Fibroblast of lung (primary cell): ENCODE measurements at places on chromosomes 3 and 15. TPM values are rescaled to one million over a fixed set of nuclear protein-coding genes. Genes with fewer than 3 reads are reported as not detected.

Gene FMN1
- total RNA-seq = 27.7 and 43.8 TPM in 2 replicates

Gene ERICH6
- under 0.01 TPM in 1 of 2 replicates, not detected in the other for total RNA-seq

- peaks cover 3% of the 10 kb centered on the region for H3K4me1 ChIP-seq
- H3K27me3 ChIP-seq = no peaks in the 10 kb centered on the region
- no peaks in the 10 kb centered on the region for H3K36me3 ChIP-seq
- no peak overlapping the region for H3K4me3 ChIP-seq
- peak; percentile 75 for DNase-seq
- peak overlapping the region; percentile 32 for H3K27ac ChIP-seq
These were observed 325.0 kb downstream of the RBMS3 start for GRCh38 chr3:29605845-29606244.

Gene ALDH1L1
- total RNA-seq = not detected in 2 replicates

DNA sequence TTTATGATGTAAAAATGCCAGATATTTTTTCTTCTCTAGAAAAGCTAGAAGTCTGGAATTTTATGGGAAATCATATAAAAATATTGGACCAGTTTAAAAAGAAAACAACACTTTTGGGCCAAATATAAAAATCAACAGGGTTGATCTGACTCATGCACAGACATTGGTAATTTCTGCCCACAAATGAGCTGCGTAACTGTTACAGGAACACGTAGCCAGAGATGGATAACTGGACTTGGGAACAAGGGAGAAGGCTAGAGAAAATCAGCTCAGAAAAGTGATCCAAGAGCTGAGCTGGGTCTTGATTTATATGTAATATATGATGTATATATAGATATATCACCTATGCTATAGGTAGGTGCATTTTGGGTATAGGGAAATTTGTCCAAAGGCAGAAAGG is 36.8 kb upstream of the NAALADL2 start:
- no peaks in the 10 kb centered on the region for H3K27me3 ChIP-seq
- no peaks in the 10 kb centered on the region for H3K36me3 ChIP-seq

- peak; percentile 71 for DNase-seq
- no peaks in the 10 kb centered on the region for H3K4me1 ChIP-seq
- peaks cover 6% of the 10 kb centered on the region for H3K36me3 ChIP-seq
- H3K27me3 ChIP-seq = no peaks in the 10 kb centered on the region
These were observed 18.9 kb downstream of the PHC3 start for GRCh38 chr3:170162630-170163029.

Gene SHC4
- total RNA-seq = 0.77 and 1.5 TPM in 2 replicates

Gene CGNL1
- total RNA-seq = 4.4 and 6.1 TPM in 2 replicates
